Fibroblast of skin of left quadriceps (primary cell): ENCODE measurements at places on chromosomes 16 and 17.

- DNase-seq, result peak; percentile 52
Observed at GRCh38 chr16:50102051-50102746, 36.4 kb downstream of the HEATR3 start.

DNA sequence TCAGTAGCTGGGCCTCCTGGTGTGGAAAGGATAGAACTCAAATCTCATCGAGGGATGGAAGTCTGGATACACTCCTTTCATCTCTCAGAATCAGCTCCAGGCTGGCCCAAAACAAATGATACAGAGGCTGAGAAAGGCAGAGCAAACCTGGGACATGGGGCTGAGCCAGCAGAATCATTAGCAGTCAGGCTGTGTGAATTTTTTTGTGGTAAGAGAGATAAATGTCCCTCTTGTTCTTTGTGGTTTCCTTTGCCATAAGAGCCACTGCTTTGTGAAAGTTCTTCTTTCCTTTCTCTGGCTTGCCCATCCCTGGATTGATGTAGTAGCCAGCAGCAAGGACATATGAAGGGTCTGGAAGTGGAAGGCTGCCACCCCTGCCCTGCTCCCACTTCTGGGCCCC lies 146.2 kb downstream of the CDH13 start:
- DNase-seq, result no peak

- no peak for DNase-seq
Observed at GRCh38 chr16:57304169-57305061, 19.9 kb upstream of the PLLP start.

DNA sequence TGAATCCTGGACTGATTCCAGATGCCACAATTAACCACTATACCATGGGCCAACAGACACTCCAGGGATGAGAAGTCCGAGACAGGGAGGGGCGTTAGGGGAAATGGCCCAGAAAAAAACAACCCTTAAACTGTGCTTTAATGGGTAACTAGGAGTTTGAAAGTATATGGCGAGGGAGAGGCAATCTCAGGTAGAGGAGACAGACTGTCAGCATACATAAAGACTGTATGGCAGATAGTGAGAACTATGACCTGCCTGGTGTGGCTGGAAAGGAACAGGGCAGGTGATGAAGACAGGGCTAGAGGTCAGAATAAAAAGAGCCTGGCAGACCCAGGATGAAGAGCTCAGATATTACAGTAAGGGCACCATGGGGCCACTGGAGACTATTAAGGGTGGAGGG lies 8.1 kb downstream of the ZZEF1 start:
- DNase-seq, result no peak

DNA sequence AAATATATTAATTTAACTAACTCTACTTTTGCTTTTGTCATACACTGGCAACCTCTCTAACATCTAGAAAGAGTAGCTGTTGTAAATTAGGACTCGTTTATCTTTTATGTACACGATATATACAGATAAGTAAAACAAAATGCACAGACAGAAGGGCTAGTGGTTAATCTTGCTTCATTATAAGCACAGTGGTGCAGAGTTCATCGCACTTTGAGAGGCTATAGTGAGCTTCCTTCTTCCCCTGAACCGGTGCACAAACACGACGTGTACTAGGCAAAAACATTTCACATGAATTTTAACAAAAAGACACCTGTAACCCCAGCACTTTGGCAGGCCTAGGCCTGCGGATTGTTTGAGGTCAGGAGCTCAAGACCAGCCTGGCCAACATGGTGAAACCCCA lies 10.4 kb upstream of the GOT2 start:
- DNase-seq, result no peak
